EL (cell line): ENCODE measurements at places on chromosomes 5 and 9.
A peak's percentile ranks its signal among the peaks of the same experiment; 100 is the strongest.

GRCh38 chr5:38420691-38421390, 135.6 kb downstream of the LIFR start:
- DNase-seq = peak; percentile 82

DNA sequence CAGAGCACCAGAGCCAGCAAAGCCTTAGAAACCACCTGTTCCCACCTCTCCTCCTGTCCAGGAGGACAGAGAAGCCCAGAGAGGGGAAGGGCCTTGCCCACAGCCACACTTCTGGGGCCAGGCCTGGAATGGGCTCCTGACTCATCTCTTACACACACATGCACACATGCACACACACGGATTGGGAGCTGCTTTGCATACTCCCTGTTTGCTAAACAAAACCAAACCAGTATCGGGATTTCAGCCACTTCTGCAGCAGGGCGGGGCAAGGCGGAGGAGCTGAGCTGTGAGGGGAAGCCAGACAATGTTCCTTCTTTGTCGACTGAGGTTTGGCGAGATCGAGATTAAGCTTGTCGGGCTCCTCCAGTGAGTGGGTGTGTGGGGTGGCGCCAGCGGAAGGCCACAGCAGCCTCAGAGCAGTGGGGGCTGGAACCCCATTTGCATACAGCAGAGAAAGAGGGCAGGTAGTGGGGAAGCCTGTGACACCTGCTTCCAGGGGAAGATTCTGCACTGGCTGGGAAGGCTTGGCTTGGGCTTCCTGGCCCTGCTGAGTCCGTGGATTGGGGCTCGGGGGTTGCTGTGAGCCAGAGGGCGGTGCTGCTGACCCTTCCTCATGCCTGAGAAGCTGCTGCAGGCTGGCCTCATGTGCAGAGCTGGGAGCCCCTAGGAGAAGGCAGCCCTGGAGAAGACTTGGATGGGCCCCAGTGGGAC, 16.1 kb downstream of the GFI1B start:
- peak; percentile 35 for DNase-seq

GRCh38 chr5:64838376-64838775, 69.6 kb downstream of the CWC27 start:
- DNase-seq = peak; percentile 3

DNA sequence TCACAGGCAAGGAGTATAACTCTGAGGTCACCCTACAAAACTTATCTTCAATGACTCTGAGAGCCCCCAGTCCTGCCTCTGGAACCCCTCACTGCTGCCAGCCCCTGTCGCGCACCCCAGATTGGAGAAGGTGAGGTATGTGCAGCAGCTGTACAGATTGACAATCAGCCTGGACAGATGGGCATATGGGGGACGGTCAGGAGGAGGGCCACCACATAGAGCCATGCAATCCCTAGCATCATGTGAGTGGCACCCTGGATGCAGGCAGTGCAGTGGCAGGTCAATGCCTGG, 90.1 kb downstream of the LMX1B start:
- no peak for DNase-seq

- DNase-seq = no peak
Observed at GRCh38 chr5:76269932-76270610, 133.0 kb upstream of the IQGAP2 start.

- DNase-seq = peak; percentile 67
Observed at GRCh38 chr5:72956324-72957140, 691 bp downstream of the FCHO2 start.

GRCh38 chr5:92969781-92970237, 611.2 kb downstream of the NR2F1-AS1 start:
- peak; percentile 4 for DNase-seq

DNA sequence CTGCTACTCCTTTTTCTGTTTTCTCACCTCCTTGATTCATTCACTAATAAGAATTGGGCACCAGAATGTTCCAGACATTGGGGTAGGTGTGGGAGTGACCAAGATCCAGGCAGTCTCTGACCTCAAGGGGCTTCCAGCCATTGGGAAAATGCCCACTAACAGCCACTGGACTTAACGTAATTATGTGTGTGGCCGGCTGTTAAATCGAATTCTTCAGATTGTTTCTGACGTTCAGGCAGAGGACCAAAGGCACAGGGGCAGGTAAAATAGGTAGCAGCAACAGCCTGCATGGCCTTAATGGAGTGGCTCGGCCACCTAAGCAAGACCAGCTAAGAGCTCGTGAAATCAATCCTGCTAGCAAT, 48.4 kb upstream of the CKMT2 start:
- DNase-seq = no peak

DNA sequence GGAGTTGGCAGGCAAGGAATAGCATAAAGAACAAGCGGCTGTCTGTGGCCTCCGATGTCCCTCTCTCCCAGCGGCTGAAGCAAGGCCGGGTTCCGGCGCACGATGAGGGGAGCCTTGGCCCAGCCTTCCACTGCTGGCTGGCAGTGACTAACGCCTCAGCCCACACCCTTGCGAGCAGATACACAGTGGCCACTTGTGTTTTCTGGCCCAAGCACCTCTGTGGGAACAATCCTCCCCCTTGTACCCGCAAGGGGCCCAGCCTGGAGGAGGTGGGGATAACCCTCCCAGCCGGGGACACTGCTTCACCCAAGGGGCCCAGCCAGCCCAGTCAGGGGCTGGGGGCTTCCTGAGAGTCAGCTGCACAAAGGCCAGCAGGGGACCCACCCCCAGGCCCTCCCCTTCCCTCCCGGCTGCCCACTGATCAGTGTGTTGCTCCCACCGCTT, 23.2 kb downstream of the STK10 start:
- DNase-seq = no peak

GRCh38 chr9:78118742-78119473, 87.3 kb upstream of the GNAQ start:
- DNase-seq = peak; percentile 61

- DNase-seq = no peak
Observed at GRCh38 chr9:77865385-77866047, 166.1 kb downstream of the GNAQ start.

- DNase-seq = peak; percentile 27
Observed at GRCh38 chr5:158626718-158627117, 473.0 kb downstream of the EBF1 start.

- DNase-seq = no peak
Observed at GRCh38 chr5:138853132-138853531, 22.0 kb downstream of the LRRTM2 start.

GRCh38 chr5:177249761-177250537, 53.6 kb downstream of the RAB24 start:
- no peak for DNase-seq
